ENCODE measurements at places on chromosomes 16 and 17.

DNA sequence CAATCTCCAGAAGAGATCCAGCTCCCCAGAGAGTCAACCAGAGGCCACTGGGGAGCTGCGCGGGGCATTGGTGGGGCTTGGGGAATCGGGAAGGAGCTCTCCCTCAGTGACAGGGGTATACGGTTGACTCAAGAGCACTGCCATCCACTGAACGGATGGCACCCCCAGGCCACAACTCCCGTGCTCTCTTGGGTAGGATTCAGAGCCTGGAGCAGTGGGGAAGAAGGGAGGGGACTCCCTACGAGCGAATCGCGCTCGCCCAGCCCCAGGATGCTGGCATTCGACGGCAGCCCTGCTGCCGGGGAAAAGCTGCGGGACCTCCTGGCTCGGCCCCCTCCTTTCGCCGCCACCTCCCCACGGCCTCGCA is 473 bp upstream of the TPPP3 start:
- DNase-seq = no peak

GRCh38 chr17:2995377-2995776 is 68.0 kb downstream of the OR1D5 start:
- peak; percentile 44 for DNase-seq

- no peak for DNase-seq
Measured at GRCh38 chr16:90070440-90070839, 6.7 kb downstream of the PRDM7 start.

DNA sequence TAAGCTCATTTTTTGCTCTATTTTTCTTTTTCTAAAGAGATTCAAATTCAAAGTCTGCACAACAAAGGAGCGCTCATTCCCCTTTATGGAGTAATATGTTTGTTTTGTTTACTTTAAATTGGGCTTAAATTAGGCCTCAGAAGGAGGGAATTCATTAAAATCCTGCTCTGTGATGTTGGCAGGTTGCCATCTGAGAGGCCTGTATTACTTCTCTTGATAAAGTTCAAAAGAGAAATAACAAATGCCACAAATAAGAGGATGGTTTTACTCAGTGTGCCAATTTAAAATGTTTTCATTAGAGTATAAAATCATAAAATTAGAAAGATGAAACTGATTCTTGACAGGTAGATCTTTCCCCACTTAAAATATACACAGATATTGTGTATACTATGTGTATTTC is 54.5 kb upstream of the HLF start:
- DNase-seq = no peak

- DNase-seq = no peak
Measured at GRCh38 chr16:16163571-16163970, 59.7 kb downstream of the ABCC6 start.

- peak; percentile 42 for DNase-seq
Measured at GRCh38 chr17:43875476-43876147, 28.6 kb downstream of the CD300LG start.

DNA sequence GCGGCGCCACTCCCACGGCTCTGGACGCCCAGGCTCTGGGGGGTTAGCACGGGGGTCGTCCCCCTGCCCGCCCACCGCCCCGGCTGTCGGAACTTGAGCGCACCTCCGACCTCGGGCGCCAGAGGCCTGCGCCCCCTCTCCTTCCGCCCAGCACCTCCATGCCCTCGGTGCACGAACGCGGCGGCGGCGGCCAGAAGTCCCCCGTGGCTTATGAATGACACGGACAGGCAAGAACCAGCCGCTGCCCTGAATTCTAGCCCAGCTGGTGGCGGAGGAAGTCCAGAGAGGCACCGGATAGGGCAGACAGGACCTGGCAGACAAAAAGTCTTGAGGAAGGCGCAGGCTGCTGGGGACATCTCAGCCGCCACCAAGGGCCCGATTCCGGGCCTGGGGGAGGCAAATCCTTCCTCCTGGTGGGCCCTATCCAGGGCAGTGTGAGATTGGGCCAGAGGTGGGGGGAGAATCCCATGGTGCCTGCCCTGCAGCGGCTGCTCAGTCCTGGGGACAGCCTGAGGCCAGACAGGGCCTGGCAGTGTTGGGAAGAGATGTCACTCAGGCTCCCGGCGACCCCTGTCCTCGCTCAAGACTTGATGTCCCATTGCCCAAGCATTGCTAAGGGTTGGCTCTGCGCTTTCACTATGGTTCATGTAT is 897 bp upstream of the CYGB start:
- DNase-seq = peak; percentile 85

DNA sequence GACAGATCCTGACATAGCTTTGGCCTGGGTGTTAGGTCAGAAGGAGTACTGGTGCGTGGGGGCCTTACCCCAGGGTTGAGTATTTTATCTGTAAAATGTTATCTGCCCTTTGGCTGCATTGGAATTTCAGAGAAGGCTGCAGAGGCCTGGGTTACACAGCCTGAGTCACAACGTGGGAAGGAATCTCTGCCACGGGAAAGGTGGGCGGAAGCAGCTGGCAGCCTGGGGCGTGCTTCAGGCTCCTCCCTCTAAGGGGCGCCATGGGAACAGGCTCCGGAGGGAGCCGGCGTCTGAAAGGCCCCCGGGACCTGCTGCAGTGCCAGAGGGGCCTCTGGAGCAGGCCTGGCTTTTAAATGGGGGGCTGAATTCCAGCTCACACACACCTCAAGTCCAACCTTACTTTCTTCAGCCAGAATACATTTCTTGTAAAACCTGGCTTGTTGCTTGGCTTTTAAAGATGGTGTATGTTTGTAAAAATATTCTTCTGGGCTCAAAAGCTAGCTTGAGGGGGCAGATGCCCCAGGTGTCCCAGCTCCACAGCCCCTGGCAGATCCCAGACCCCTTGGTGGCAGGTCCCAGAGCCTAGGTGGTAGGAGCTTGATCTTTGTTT is 142.2 kb downstream of the RAB11FIP4 start:
- DNase-seq = peak; percentile 93

GRCh38 chr16:14668556-14669223 is 25.4 kb downstream of the PLA2G10 start:
- no peak for DNase-seq

DNA sequence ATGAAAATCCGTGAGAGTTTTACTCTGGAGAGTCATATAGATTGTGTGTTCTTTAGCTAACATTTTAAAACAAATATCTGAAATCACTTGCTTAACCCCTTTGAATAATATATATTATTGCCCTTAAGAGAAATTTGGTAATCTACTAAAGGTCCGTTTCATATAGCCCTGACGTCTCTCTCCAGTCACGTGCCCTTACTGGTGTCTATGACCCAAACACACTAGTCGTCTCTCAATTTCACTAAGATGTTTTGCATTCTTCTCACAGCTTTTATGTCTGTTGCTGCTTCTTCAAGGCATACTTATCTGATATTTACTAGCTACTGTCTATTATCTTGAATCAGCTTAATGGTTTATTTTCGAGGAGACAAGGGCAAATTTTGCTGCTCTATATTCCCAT is 409.9 kb downstream of the KCNJ18 start:
- no peak for DNase-seq

DNA sequence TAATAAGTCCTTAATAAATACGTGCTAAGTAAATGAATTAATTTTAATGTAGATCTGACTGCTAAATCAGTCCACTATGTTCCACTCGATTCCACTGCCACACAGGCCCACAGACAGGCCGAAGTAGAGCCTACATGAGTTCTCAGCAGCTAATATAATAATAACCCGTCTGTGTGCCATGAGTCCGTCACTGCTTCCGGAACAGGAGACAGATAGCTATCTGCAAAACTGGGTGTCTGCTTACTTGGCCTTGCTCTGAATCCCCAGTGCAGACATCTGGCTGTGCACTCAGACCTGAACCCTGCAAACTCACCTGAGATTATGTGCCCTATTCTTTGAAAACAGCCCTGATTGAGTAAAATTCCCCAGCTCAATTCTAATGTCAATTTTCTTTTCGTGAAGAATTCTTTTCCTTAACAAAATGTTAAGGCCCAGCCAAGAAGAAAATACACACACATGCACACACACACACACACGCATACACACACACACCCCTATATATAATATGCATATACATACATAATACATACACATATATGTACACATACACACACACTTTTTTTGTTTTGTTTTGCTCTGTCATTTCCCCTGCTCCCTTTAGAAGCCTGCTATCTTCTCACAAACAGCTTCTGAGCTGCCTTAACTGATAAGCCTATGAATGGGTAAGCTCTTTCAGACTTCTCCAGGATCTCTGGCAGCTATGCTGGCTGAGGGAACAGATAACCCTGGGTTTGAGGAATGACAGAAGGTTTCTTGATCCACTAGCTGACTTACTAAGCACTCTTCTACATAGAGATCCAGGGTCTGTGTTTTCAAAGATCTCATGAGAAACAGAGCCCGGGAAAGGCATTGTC is 39.8 kb upstream of the TOM1L1 start:
- peak; percentile 63 for DNase-seq

DNA sequence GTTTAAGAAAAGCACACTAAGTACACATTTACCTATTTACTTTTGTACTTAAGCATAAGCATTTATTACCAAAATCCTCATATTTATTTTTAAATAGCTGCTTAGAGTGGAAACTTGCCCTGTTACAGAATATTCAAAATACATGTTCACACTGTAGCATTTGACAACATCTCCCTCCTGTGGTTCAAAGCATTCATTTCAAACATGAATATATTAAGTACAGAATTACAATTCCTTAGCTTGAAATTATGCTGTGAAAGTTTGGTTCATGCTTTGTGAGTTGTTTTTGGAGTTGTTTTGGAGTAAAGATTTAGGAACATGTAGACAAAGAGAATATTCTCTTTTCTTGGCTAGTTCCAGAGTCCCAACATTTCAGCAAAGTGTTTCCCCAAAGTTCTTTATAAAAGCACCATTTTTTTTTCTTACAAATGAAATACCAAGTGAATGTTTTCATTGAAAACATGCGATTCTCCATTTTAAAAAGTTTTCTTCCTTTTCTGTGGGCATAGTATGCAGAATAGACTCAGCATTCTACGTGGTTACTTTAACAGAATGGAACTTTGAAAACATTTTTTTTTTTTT is 33.2 kb downstream of the TUBD1 start:
- DNase-seq = no peak

DNA sequence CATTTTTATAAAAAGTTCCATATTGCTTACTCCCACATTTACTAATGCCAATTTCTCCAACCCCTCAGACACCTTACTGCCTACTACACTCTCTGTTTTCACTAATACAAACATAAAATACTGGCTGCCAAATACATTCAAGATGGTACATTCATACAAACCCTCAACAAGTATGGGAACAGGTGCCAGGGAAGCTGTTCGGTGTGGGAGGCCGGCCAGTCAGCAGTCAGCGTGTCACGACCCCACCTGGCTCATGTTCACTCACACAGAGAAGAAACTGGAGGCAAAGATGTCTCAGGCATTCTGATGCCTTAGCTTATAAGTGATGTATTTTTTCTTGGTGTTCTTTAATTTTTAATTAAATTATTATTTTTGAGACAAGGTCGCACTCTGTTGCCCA is 42.4 kb upstream of the TRAP1 start:
- DNase-seq = no peak

GRCh38 chr17:55571095-55571494 is 59.8 kb upstream of the SMIM36 start:
- no peak for DNase-seq

- no peak for DNase-seq
Measured at GRCh38 chr16:15854906-15855703, 1.7 kb downstream of the MYH11 start.

DNA sequence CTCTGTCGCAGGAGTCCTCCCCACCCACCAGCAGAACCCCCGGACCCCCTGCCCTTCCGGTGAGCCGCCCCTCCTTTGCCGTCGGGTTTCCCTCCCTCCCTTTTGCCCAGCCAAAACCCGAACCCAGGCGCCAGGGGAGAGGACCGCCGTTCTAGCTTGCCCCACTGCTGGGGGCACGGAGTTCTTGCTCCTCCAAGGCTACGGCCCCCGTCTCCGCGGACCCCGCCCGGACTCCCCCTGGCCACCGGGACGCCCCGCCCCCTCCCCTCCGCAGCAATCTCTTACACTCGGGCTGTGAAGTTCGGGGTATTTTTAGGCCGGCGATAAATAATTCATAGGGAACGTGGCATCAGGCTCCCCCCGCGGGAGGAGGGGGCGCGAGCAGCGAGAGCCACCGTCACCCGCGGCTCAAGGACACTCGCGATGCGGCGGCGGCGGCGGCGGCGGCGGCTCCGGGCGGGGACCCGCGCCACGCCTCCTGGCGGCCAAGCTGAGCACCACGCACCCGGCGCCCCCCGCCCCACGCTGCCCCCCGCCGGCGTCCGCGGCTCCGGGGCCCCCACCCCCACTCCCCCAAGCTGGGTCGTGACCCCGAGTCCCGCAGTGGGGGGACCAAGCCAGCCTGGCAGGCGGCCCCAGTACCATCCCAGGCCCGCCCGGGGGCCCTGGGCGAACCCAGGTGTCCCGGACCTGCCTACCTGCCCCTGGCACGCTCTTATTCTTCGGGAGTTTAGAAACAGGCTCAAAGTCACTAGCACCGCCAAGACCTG is at the start of gene GRIN2C:
Gene GRIN2C (minus strand): TSS at position 427 of the 770 bp plus-strand sequence. CDS start 4,793 bp downstream, outside the sequence.
- DNase-seq = peak; percentile 71

GRCh38 chr16:57098188-57098841 is 5.9 kb downstream of the CPNE2 start:
- peak; percentile 68 for DNase-seq

- no peak for DNase-seq
Measured at GRCh38 chr17:55072898-55073297, 104.3 kb downstream of the STXBP4 start.

All from endodermal cell (in vitro differentiated cells).